ENCODE measurements at places on chromosomes 12 and 14.

GRCh38 chr14:68682166-68683103 lies 110.4 kb downstream of the ZFP36L1 start:
- no peak for DNase-seq

DNA sequence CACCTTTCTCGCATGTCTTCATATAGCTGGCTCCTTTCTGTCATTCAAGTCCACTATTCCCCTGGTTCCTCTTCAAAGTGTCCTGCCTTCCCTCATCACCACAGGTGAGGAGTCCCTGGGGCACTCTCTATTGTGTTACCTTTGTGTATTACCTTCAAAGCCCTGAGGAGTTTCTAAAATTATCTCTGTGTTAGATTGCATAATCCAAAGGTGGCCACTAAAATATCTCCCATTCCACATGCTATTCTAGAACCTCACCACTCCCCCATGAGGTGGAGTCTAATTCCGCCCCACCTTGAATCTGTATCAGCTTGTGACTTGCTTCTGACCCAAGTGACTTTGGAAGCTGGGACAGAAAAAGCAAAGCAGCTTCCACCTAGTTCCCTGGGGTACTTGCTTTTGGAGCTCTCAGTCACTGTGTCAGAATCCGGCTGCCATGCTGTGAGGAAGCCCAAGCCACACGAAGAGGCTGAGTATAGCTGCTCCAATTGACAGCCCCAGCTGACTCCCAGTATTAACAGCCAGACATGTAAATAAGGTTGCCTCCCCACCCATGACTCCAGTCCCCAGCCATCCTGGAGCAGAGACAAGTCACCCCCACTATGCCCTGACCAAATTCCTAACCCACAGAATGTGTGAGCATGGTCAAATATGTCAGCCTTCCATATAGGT lies 6.8 kb downstream of the HRK start:
- DNase-seq, result no peak

- no peak for DNase-seq
These were observed 912.2 kb downstream of the FLRT2 start for GRCh38 chr14:86442135-86442534.

- no peak for DNase-seq
These were observed 69.6 kb upstream of the RD3L start for GRCh38 chr14:104011824-104012517.

GRCh38 chr12:68378872-68379606 lies 46.9 kb upstream of the MDM1 start:
- DNase-seq, result no peak

DNA sequence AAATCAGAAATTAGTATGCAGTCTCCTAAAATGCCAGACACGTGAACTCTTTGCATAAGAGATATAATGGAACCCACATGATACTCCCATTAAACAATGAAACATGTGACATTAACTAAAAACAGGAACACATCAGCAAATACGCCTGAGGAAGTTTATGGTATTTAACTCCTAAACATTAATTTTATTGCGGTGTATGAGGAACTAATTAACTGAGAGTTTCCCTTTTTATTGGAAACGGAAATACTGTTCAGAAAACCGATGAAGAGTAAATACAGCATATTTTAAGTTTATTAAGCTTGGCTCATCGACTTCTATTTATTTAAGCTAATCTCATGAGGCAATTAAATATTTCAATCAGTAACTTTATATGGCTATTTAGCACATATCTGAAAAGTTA lies 290.3 kb downstream of the SOX5 start:
- DNase-seq, result no peak

All from NCI-H526 treated with DMSO at 0.1 percent for 48 hours (cell line).